SK-N-SH (cell line): ENCODE measurements at places on chromosomes 3 and 15.

- peaks cover 18% of the 10 kb centered on the region for H3K36me3 ChIP-seq
- no peaks in the 10 kb centered on the region for H3K27me3 ChIP-seq
- no peak overlapping the region for H3K27ac ChIP-seq
Measured at GRCh38 chr15:41908736-41909461, 15.0 kb upstream of the SPTBN5 start.

DNA sequence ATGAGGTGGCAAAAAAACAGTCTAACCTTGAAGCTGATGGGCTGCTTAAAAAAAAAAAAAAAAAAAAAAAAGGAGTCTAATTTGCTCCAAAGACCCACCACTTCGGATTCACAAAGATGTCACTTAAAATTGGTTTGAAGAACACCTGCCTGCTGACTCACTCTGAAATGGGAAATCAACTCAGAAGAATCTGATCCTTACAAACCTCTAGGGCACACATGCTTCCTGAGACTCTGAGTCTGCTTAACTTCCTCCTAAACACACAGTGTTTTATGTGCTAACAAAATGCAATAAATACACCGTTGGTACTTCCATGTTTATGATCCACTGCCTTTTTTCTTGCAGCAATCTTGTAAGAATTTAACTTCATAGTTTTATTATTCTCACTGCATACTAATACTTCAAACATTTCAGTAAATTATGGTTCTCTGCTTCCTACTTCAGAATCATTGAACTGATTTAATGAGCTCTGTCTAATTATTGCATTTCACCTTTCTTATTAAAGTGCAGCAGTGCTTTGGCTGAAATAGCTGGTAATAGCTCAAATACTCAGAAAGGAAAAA, 73.0 kb upstream of the FRMD4B start:
- H3K27ac ChIP-seq: no peak overlapping the region
- no peaks in the 10 kb centered on the region for H3K4me1 ChIP-seq
- DNase-seq: no peak
- no peaks in the 10 kb centered on the region for H3K27me3 ChIP-seq
- H3K36me3 ChIP-seq: no peaks in the 10 kb centered on the region

- no peak for DNase-seq
- no peaks in the 10 kb centered on the region for H3K4me1 ChIP-seq
- no peaks in the 10 kb centered on the region for H3K27me3 ChIP-seq
- H3K27ac ChIP-seq: no peak overlapping the region
- H3K36me3 ChIP-seq: peaks cover 16% of the 10 kb centered on the region; the same call in 1 of the 2 replicates
- no peak overlapping the region for H3K4me3 ChIP-seq
Measured at GRCh38 chr15:49300856-49301255, 122.2 kb upstream of the FGF7 start.

GRCh38 chr15:33068511-33068990, 126.0 kb downstream of the FMN1 start:
- no peaks in the 10 kb centered on the region for H3K27me3 ChIP-seq
- peaks cover 22% of the 10 kb centered on the region for H3K36me3 ChIP-seq
- peaks cover 31% of the 10 kb centered on the region for H3K4me1 ChIP-seq

- no peak for DNase-seq
- no peaks in the 10 kb centered on the region for H3K36me3 ChIP-seq
- no peak overlapping the region for H3K27ac ChIP-seq
- H3K4me1 ChIP-seq: no peaks in the 10 kb centered on the region
- H3K27me3 ChIP-seq: peaks cover 9% of the 10 kb centered on the region; the same call in 1 of the 2 replicates
Measured at GRCh38 chr3:191100516-191100915, 98.5 kb upstream of the OSTN start.

DNA sequence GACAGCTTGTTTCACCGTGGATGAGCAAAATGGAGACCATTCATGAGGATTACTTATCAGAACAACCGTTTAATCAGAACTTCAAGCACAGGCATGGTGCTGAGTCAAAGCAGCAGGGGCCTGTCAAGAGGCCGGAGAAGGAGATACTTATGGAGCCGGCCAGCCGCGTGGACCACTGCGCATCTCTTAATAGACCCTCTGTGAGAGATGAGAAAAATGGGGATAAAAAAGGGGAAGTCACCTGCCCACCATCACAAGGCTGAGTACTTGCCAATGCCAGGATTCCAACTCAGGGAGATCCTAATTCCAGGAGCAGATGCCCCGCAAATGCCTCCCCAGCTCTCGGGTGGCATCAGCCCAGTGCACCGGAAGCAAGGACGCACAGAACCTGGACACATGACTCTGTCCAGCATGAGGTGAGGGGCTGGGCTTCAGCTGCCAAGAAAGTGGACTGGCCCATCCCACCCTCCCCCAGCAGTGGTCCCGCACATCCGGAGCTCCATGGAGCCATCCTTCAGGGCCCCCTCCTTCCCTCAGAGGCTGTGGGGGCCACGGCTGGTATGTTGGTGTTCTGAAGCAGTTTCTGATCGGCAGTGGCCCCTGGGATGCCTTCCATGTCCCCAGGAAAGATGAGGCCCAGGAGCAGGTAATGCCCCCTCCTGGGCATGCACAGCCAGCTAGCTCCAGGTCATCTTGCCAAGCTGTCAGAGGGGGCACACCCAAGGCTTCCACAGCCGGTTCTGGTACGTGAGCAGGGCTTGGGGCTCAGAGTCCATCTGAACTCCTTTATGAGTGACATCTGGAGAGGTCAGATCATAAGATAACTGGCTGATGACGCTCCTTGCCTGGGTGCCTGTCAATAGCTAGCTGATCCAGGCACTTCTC, 143.8 kb downstream of the ATP10A start:
- H3K4me3 ChIP-seq: no peak overlapping the region
- no peaks in the 10 kb centered on the region for H3K36me3 ChIP-seq
